Psoas muscle (tissue), 8 donors: ENCODE measurements at places on chromosomes 6 and 20. TPM values are rescaled to one million over a fixed set of nuclear protein-coding genes. Genes with fewer than 3 reads are reported as not detected.

DNA sequence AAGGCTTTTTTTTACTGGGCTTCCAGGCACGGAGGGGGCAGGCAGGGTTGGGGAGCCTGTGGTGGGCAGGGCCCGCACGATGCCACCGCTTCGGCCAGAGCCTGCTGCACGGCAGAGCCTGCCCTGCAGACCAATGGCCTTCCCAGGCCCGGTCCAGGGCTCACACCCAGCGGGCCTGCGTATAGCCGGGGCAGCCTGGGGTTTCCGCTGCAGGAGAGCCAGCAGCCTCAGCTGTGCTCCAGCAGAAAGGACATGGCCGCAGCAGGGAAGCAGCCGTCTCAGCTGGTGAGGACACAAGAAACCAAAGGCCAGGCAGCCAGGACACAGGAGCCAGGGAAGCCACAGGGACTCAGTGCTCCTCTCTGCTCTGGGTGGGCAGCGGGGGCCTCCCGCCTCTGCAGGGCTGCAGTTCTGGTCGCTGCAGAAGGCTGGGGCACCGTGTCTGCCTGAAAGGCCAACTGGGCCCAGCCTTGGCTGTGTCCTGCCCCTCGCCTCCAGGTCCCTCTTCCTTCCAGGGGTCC, 90.6 kb downstream of the TTLL2 start:
- DNase-seq = no peak

- DNase-seq = peak; percentile 47
Observed at GRCh38 chr20:40683221-40683893, 5.7 kb downstream of the MAFB start.

DNA sequence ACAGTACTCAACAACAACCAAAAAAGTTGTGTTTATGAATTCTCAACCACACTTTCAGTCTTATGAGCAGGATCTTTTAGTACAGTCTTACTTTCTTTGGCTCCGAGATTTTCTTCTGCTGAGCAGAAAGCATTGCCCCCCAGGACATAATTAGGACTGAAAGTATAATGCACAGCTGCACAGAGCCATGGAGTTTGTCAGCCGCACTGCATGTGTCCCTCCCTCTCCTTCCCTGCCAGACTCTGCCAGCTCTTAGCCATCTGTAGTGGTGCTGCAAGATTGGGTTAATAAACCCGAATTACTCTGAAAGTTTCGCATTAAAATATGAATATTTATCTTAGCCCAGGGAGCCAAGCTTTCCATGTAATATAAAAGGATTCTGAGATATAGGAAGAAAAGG, 179.6 kb upstream of the PTCHD4 start:
- DNase-seq = no peak

DNA sequence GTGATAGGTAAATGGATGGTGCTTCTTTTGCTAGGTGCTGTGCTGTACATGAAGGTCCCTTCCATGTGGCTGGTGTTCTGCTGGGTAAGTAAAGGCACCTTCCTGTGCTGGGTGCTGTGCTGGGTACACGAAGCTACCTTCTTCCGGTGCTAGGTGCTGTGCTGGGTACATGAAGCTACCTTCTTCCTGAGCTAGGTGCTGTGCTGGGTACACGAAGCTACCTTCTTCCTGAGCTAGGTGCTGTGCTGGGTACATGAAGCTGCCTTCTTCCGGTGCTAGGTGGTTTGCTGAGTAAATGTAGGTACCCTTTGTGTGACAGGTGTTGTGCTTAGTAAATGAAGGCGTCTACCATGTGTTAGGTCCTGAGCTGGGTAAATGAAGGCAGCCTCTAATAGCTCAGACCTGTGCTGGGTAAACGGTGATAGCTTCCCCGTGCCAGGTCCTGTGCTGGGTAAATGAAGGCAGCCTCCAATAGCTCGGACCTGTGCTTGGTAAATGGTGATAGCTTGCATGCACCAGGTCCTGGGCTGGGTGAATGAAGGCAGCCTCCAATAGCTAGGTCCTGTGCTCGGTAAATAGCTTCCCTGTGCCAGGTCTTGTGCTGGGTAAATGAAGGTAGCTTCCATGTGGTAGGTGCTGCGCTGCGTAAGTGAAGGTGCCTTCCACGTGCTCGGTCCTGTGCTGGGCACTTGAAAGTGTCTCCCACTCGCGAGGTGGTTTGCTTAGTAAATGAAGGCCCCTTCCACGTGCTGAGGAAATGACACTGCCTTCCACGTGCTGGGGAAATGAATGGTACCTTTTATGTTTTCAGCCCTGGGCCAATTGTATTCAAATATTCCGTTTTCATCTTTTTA, 115.5 kb downstream of the ERMARD start:
- no peak for DNase-seq

DNA sequence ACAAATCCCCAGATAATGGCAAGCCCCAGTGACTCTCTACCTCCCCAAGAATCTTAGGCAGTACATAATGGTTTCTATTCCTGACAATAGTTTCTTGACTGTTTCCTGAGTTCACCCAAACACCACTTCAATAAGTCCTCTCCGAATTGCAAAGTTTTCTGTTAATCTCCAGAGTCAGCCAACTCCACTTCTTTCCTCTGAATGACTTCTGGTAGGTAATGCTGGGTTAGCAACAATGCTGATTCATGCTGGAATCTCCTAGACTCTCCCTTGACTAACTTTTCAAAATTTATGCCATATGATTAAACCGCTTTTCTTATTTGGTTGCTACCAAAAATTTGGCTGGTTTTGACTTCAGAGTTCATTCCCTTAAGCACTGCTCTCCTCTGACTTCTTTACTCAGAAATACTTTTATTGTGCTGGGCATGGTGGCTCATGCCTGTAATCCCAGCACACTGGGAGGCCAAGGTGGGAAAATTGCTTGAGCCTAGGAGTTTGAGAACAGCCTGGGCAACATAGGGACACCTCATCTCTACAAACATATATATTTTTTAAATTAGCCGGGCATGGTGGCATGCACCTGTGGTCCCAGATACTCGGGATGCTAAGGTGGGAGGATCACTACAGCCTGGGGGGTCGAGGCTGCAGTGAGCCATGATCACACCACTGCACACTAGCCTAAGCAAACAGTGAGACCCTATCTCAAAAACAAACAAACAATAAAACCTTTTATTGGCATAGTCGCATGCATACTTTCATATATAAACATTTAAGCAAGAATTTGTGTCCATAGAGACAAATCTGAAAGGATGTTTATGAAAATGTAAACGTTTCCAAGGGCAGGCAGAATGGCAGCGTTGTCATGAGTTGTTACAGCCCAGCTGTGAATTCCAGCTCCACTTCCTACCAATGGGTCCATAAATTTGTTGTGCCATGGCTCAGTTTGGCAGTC, 249.3 kb upstream of the PLN start:
- no peak for DNase-seq

DNA sequence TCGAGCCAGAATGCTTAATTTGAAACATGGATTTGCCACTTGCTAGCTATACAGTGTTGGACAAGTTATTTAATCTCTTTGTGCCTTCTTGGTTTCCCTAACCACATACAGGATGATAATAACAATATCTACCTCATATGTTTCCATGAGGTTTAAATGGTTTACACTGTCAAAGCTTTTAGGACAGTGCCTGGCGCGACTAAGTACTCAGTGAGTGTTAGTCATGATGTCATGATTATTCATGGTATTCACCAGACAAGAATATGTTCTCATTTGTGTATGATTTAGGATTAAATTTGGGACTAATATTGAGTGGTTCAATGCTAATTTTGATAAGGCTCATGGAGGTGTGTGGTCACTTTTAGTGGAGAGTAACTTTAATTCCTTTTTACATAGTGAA, 167.4 kb downstream of the EYA4 start:
- DNase-seq = no peak

GRCh38 chr6:39665861-39666260, 59.3 kb downstream of the KIF6 start:
- DNase-seq = no peak

- DNase-seq = no peak
Observed at GRCh38 chr20:46128310-46129151, 10.4 kb downstream of the CD40 start.

DNA sequence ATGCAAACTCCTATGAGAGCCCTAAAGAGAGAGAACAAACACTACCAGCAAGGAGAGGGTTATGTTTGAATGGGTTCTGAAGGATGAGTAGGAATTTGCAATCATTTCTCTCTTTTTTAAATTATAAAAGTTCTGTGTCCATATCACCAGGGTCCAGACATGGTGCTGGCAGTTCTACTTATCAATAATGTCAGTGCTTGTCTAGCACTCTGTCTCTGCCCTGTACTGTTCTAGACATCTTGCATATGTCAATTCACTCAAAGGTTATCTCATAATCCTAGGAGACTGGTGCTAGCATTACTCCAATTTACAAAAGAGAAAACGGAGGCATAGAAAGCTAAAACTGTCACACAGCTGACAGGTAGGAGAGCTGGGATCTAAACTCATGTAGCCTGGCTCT, 101.3 kb downstream of the VEGFA start:
- no peak for DNase-seq

- no peak for DNase-seq
Observed at GRCh38 chr20:57429580-57430200, 38.5 kb downstream of the RBM38 start.

GRCh38 chr6:43734294-43734665, 35.7 kb upstream of the VEGFA start:
- DNase-seq = no peak

- no peak for DNase-seq
Observed at GRCh38 chr6:109686566-109687265, 4.3 kb downstream of the AK9 start.

GRCh38 chr6:119384444-119384843, 34.9 kb upstream of the MAN1A1 start:
- DNase-seq = no peak

GRCh38 chr6:162385980-162386379, 341.6 kb downstream of the PRKN start:
- DNase-seq = no peak

DNA sequence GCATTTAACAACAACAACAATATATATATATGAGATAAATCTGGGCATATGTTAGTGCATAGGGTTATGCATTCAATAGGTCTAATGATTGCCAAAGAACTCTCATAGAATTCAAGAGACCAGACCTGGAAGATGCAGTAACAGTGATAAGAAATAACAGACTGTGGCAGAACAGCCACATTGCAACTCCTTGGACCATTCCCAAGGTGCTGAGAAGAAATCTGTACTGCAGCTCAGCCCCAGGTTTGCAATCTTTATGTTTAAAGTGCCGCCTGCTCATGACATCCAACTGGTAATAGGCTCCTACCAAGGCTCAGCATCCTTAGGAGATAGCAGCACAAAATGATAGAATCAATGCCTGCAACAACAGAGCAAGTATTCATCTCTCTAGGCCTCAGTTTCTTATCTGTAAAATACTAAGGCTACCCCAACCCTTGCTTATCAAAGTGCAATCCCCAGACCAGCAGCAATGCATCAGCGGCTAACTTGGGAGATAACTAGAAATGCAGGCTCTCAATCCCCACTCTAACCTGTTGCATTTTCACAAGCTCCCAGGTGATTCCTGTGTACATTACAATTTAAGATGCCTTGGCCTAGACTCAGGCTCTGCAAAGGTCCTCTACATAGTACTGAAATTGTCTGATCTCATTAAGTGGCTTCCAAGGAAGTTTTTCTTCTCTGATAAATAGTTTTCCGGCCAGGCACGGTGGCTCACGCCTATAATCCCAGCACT, 30.6 kb upstream of the PIM1 start:
- DNase-seq = no peak

DNA sequence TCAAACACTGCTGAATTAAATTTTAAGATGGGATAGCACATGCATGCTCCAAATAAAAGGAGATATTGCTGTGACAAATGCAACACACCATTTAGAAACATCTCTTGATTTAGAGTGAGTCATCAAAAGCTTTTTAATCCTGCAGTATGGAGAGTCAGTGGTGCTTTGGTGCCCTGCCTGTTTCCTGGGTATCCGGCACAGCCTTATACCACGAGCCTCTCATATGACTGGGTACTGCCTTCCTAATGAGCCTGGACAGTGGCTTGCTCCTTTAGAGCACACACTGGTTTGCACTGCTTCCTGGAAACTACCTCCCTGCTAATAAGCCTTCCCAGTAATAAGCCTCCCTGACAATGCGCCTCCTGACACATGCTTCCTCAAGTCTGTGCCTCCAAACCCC, 65.3 kb upstream of the KCNK16 start:
- DNase-seq = no peak

Gene SENP6
- polyA plus RNA-seq = 19.2 TPM

Gene PPP2R5D
- polyA plus RNA-seq = 25.6 TPM

Gene MYBL2
- 0.05 TPM for polyA plus RNA-seq

Gene MYCT1
- 4.5 TPM for polyA plus RNA-seq

Gene HLA-DQB1
- polyA plus RNA-seq = 8.2 TPM

Gene HINT3
- 40.8 TPM for polyA plus RNA-seq
